Activated CD4-positive, alpha-beta T cell treated with anti-CD3 and anti-CD28 coated beads, Interleukin-2, amount 50 U/mL, for 24 hours (primary cell): ENCODE measurements at places on chromosomes 12 and 14.

DNA sequence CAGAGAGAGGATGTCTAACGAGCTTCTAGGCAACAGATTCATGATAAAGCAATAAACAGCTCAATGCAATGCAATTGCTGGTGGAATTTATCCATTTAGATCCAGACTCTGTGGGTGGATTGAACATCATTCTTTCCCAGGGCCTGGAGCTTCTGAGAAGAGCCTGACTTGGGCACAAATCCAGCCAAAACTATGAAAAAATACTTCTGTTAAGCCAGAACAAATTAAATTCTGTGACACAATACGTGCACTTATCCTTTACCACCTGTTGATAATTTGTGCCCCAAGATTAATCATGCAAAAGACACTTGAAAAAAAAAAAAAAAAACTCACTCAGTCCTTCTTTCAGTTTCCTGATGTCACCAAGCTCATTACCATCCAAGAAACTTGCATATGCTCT lies 446.0 kb upstream of the DCN start:
- no peak for DNase-seq

- DNase-seq: no peak
Measured at GRCh38 chr14:87186737-87187136, 806.2 kb downstream of the GALC start.

- no peak for DNase-seq
Measured at GRCh38 chr14:99163446-99163845, 108.6 kb downstream of the BCL11B start.

DNA sequence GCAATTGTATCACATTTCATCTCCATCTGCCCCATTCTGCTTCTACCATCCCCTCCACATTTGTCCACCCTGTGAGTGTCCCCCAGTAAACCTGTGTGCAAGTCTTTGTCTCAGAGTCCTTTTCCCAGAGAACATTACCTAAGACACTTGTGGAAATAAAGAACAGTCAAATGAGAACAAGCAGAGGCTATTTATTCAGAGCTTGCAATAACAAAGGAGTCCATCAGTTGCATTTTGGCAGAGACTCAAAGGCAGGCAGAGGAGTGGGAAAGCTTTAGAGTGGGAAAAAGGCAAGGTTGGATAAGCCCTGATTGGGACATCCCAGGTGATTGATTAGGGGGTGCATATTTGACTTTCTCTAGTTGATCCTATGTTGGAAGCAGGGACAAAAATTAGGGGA lies 18.2 kb upstream of the PPFIBP1 start:
- no peak for DNase-seq

- no peak for DNase-seq
Measured at GRCh38 chr12:53589423-53589822, 36.8 kb downstream of the ATF7 start.

GRCh38 chr12:118271770-118272417 lies 100.8 kb downstream of the TAOK3 start:
- no peak for DNase-seq
